Activated naive CD4-positive, alpha-beta T cell treated with anti-CD3 and anti-CD28 coated beads, Interleukin-2, amount 50 U/mL, for 72 hours (primary cell): ENCODE measurements at places on chromosomes 11 and 22. TPM values are rescaled to one million over a fixed set of nuclear protein-coding genes. Genes with fewer than 3 reads are reported as not detected.

NAALADL1 gene
- 14.9 TPM for total RNA-seq

DNA sequence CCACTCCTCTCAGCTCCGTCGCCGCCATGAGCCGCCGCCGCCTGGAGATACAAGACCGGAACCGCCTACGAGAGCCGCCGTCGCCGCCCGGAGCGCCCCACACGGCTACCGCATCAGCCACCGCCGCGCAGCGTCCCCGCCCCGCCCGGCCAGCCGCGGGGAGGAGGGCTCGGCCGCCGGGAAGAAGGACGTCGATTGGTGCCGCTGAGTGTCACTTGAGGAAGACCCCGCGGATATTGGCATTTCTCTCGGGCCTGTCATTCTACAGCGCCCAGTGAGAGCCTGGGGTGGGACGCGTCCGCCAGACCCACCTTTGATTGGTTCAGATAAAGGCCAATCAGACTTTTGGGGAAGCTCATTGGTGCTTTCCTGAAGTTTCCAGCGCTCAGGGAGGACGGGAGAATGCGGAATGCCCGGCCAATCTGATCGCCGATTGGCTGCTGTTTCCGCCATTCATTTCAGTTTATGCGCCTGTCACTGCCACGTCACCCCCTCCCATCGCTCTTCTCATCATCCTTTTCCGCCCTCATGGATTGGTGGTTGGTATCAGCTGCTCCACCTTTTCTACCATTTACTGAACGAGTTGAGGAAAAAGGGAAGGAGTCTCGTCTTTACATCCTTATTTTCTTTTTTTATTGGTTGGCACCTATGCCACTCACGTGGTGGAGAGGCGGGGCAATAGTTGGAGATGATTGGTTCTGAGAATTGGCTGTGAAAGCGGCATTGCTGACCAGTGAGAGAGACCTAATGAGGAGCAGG, at the start of gene OSBP:
OSBP (minus strand) TSS at position 138 of the 759 bp plus-strand sequence; CDS start at position 28, 110 bp downstream.
- peak; percentile 100 for DNase-seq

EHF gene
- total RNA-seq = not detected

DNA sequence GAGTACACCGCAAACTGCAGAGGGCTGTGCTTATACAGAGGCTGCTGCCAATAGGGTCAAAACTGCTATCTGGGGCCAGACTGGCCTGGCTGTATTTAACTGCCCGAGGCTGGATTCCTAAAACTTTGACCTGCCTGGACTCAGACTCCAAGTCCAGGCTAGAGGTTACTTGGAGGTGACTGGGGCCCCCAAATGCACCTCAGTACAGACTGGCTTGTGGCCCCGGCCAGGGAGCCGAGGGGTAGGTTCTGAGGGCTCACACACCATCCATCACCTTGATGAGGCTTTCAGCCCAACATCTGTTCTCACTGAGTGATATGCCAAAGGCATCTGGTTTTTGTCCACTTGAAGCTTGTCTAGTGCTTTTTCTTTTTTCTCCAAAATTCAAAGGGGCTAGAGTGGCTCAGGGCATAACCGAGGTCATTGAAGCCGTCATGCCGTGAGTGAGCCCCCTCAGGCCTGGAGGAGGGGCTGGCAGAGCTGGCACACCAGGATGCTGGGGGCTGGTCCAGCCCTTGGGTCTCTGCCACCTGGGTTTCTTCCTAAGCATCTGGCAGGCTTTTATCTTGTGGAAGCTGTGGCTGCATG, 52.4 kb upstream of the TTLL12 start:
- no peak for DNase-seq

GRCh38 chr11:84857746-84858145, 769.4 kb downstream of the DLG2 start:
- DNase-seq = no peak

DNA sequence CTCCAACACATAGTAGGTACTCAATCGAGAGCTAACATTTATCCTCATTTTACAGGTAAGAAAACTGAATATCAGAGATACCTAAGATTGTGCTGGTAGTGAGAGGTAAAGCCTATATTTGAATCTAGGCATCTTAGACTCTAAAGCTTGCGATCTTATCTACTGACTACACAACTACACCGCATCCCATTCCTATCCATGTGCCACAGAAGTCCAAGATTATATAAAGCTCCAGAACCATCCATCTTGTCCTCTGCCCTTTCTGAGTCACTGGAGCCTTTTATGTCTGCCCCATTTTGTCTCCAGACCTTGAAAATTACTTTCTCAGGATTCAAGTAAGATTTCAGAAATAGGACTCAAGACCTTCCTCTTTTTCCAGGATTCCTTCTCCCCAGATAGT, 84.4 kb downstream of the OR5AK2 start:
- DNase-seq = no peak

DNA sequence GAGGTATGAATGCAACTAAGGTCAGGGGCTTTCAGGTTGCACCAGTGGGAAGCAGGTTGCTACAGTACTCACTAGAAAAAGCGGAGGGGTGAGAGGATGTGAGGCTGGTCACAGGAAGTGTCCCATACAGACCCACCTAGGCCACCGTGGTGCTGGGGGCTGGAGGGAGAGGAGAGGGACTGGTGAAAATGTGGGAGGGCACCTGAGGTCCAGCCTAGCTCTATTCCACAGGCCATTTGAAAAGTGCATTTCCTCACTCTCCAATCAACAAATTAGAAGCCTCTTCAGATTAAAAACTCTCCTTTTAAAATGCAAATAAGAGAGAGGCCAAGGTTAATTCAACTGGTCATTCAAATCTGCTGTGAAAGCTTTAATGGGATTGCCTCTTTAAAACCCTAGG, 38.6 kb upstream of the NCAM1 start:
- no peak for DNase-seq

- no peak for DNase-seq
Observed at GRCh38 chr11:25576320-25576719, 755.6 kb upstream of the ANO3 start.

OR4D5 gene
- total RNA-seq = not detected

DNA sequence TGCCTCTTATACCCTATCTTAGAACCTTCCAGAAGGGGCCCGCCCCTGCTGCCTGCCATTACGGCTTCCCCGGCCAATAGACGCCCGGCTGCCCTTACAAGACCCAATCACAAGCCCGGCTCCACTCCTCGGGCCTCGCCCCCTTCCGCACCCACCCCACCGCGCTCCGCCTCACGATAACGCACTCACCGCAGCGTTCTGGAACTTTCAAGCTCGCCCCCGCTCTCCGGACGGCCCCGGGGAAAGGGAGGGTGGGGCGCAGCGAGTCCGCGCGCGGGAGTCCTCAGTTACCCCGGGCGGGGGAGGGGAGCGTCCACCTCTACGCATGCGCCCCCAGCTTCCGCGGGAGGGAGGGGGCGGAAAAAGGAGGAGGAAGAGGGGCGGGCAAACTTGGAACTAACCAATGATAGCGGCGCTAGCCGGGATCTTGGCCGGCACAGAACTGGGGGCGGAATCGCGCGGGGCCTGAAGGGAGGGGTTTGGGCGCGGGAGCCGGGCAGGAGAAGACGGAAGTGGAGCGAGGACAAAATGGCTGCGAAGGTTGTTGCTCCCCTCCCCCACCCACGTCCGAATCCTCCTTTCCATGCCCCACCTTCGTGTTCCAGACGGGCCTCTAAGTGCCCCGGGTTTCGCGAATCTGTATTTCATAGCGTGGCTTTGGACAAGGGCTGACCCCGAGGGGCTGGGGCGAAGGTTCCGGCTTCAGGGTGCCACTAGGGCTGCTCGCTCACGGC, 389 bp upstream of the HSPA8 start:
- DNase-seq = peak; percentile 100

DNA sequence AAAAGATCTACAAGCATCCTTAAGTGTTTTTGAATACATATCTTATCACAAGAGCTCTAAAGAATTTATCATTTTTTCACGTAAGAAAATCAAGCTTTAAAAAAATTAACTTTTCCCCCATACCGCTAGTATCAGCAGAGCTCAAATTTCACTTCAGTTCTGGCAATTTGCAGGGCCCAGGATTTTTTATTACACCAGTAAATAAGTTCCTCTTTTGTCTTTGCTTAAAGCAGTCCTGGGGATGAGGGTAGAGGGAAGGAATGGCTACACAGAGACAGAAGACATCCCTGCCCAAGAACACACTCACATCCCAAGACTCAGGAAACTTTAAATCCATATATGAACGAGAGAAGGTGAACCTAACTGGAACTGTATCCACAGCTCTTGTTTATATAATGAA, 22.6 kb upstream of the SORL1 start:
- no peak for DNase-seq

- DNase-seq = no peak
Observed at GRCh38 chr11:117126223-117126965, 17.7 kb upstream of the PAFAH1B2 start.

DNA sequence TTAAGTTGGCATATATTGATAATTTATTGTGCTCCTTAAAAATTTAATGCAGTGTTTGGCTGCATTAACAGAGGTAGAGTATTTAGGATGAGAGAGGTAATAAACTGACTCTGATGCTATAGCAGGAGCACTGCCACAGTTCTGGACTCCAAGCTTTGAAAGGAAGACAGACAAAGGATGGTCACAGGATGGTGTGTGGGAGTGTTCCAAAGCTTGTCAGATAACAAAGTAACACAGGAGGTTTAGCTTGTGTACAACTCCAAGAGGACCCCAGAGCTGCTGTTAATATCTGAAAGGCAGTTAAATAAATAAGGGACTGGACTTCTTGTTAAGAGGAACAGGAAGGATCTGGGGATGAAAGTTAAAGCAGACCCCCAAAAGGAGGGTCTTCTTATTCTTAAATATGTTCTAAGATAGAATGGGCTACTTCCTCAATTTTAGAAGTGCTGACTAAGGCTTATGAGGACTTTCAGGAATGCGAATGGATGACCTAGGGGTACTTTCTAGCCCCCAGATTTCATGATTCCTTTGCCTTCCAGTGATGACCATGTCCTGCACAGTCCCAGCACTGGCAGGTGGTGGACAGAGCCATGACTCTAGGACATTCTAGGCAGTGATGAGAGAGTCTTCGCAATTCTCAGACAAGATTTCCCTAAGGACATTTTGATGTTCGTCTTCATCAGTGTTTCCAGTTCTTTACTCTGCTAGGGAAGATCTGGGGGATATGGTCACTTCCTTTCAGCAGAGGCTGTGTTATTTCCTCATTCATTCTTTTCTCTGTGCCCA, 149.1 kb upstream of the RASSF10 start:
- DNase-seq = no peak

ZDHHC13 gene
- total RNA-seq = 24.0 TPM

H19 gene
- not detected for total RNA-seq

RIMBP3B gene
- total RNA-seq = 0.07 TPM

DNA sequence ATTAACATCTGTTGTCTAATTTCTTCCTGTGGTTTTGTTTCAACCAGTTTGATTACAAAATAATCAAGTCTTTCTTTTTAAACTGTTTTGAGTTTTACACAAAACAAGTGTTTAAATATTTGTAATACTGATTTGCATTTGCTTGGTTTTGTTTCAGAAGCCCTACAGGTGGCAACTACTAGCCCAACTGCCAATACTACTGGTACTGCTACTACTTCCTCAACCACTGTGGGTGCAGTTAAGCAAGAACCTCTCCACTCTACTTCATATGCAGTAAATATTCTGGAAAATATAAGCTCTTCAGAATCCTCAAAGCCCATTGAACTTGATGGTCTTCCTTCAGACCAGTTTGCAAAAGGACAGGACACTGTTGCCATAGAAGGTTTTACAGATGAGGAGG, 61.1 kb downstream of the QSER1 start:
- DNase-seq = no peak

GRCh38 chr22:39279170-39279850, 34.5 kb upstream of the PDGFB start:
- DNase-seq = no peak

- no peak for DNase-seq
Observed at GRCh38 chr11:11608783-11609232, 13.0 kb downstream of the GALNT18 start.

- DNase-seq = no peak
Observed at GRCh38 chr11:58606930-58607714, 15.3 kb upstream of the CNTF start.

GRCh38 chr22:22886546-22886945, 1.1 kb upstream of the IGLL5 start:
- no peak for DNase-seq

OR5A1 gene
- total RNA-seq = not detected
